ENCODE measurements at places on chromosomes 6 and 20.

DNA sequence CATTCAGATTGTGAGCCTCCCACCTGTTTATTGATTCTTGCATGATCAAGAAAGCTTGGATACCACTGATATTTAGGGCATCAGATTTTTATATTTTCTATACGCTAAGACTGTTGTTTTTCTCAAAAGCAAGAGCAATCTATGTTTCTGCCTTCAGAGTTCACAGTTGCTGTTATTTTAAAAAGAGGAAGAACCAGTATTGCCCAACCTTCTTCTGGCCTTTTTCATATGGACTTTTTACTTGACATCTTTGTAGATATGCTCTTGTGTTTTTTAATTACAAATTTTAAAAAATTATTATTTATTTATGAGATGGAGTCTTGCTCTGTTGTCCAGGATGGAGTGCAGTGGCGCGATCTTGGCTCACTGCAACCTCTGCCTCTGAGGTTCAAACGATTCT is 28.9 kb downstream of the SLC17A5 start:
- no peak for DNase-seq

GRCh38 chr20:20711413-20711812 is 1.0 kb downstream of the RALGAPA2 start:
- DNase-seq = no peak

GRCh38 chr20:23178806-23179205 is 92.7 kb upstream of the CD93 start:
- no peak for DNase-seq

- no peak for DNase-seq
Measured at GRCh38 chr20:7911586-7912330, 28.5 kb downstream of the HAO1 start.

GRCh38 chr6:6003621-6004366 is 2.9 kb downstream of the NRN1 start:
- no peak for DNase-seq

GRCh38 chr6:13522656-13523055 is 35.3 kb upstream of the GFOD1 start:
- no peak for DNase-seq

- no peak for DNase-seq
Measured at GRCh38 chr6:140641412-140641811, 1267.0 kb upstream of the CITED2 start.

GRCh38 chr6:142786476-142786875 is 158.5 kb downstream of the HIVEP2 start:
- no peak for DNase-seq

DNA sequence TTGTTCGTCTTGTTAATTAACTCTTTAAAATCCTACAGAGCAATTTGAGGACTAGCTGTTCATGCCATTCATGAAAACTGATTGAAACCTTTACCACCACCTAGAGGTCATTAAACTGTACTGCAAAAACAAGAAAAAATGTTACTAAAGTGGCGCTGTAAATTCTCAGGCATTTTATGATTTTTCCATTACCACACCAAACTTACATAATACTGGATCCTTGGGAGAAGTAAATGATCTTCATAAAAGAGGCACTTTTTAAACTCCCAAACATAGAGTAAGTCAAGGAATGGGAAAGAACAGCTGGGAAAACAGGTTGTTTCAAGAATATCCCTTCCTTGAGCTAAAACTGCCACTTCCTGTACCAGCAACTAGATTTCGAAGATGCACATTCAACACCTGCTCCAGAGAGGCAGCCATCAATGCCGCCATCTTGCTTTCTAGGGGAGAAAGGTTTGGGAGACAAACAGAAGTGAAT is 54.3 kb downstream of the MYLIP start:
- DNase-seq = peak; percentile 16

GRCh38 chr6:51077821-51078518 is 259.3 kb downstream of the TFAP2B start:
- DNase-seq = no peak

GRCh38 chr6:125310994-125311649 is 9.4 kb upstream of the HDDC2 start:
- peak; percentile 30 for DNase-seq

- DNase-seq = peak; percentile 49
Measured at GRCh38 chr6:114364301-114364700, 21.5 kb upstream of the HS3ST5 start.

DNA sequence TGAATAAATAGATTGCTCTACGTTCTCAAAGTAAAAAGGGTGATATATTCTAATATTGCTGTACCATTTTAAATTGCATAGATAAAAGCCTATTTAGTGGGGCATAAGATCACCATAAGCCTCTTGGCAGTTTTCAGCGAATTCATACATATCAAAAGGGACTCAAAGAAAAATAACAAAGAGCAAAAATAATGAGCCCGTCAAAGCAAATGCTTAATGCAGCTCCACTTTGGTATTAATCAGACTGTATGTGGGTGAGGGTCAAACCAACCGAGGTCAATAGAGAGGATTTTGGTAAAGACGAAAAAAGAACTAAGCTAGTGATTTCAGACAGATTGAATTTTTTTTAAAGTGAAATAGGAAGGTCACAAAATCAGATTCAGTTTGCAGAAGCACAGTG is 598.8 kb downstream of the GRIK2 start:
- DNase-seq = no peak
